ENCODE measurements at places on chromosomes 1 and 21.

DNA sequence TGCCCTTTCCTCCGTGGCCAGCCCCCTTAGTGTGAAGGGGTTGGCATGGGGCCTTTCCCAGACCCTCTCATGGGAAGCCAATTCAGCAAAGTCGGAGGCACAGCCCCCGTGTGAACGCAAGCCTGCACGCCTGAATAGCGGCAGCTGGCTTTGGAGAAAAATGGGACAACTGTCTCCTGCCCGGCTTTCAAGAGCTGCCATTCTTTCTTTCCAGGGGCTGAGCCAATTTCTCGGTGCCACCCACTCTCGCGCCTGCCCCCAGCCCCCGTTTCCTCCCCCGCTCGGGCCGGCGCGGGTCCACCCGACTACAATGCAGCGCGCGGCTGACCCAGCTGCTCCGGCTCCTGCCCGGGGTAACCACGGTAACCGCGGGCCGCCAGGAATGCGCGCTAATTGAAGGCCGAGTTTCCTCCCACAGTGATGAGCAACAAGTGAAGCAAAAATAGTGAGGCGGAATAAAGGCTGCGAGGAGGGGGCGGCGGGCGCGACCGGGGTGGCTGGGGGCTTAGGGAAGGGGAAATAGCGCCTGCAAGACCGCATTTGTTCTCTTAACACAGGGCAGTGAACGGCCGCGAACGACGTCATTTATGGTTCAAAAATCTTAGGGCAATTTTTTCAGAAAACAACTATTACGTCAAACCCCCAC, 27.8 kb downstream of the ILDR2 start:
- no peak for DNase-seq

GRCh38 chr1:230272557-230272956, 153.6 kb downstream of the PGBD5 start:
- DNase-seq, result no peak

DNA sequence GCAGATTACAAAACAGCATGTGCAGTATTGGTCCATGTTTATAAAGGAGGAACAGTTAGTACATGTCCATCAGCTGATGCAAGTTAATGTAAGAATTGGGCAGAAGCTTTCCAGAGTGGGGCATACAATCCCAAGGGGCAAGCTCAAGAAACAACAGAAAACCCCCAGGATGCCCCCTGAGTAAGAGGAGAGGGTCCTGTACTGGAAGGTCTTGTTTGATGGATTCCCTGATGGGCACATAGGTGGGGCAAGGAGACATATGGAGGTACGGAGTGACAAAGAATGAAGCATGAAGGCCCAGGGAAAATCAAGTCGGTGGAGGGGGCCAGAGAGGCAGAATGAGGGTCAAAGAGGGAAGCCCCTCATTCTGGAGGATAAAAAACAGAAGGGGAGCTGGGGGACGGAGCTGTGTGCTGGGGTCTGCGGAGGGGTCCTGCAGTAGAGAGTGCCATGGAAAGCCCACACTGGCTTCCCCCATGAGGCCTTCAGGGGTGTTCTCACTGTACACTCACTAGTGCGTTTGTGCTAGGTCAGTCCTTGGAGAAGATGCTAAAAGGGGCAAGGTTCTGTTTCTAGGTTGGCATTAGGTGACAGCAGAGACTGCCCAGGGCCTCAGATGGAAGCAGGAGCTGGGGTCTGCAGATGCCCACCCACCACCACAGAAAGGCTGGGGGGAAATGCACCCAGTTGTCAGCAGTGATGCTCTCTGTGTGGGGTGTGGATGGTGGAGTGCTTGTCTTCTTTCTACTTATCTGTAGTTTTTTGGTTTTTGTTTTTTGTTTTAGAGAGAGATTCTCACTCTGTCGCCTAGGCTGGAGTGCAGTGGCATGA, 12.5 kb upstream of the MATN1 start:
- no peak for DNase-seq

GRCh38 chr1:180600343-180600742, 31.5 kb upstream of the XPR1 start:
- DNase-seq, result no peak

DNA sequence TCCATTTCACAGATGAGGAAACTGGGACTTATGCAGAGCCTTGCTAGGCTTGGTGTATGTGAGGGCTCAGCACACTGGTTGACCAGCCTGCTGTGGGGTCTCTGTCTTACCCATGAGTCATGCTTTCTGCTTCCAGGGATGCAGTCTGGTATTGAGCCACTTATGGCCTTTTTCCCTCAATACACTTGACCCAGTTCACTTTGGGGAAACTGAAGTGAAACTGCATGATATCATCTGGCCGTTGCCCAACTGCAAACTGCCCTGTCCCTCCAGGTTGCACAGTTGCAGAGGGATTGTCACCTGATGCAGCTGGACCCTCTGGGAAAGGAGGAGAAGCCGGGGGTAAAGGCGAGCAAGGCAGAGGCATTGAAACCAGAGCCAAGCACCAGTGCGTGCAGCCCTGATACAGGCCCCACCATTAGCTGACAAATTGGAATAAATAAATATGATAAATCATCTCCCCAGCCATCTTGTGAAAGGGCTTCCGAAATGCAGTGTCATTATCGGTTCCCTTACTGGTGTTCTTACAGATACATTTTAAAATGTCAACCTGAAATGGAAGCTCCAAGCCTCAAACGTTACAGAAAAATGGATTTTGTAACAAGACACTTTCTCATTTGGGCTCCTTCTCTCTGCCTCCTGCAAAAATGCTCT, 39.3 kb upstream of the DUSP10 start:
- no peak for DNase-seq

GRCh38 chr21:27648560-27648959, 681.7 kb upstream of the ADAMTS5 start:
- DNase-seq, result no peak

- DNase-seq, result no peak
Observed at GRCh38 chr1:91564888-91565701, 64.4 kb downstream of the CDC7 start.

- no peak for DNase-seq
Observed at GRCh38 chr1:49306507-49307070, 529.9 kb upstream of the BEND5 start.

GRCh38 chr1:42971841-42972291, 13.2 kb upstream of the SLC2A1 start:
- DNase-seq, result no peak

- no peak for DNase-seq
Observed at GRCh38 chr1:16984717-16985116, 4.3 kb upstream of the MFAP2 start.

- no peak for DNase-seq
Observed at GRCh38 chr1:172378109-172378760, 42.2 kb upstream of the C1orf105 start.

DNA sequence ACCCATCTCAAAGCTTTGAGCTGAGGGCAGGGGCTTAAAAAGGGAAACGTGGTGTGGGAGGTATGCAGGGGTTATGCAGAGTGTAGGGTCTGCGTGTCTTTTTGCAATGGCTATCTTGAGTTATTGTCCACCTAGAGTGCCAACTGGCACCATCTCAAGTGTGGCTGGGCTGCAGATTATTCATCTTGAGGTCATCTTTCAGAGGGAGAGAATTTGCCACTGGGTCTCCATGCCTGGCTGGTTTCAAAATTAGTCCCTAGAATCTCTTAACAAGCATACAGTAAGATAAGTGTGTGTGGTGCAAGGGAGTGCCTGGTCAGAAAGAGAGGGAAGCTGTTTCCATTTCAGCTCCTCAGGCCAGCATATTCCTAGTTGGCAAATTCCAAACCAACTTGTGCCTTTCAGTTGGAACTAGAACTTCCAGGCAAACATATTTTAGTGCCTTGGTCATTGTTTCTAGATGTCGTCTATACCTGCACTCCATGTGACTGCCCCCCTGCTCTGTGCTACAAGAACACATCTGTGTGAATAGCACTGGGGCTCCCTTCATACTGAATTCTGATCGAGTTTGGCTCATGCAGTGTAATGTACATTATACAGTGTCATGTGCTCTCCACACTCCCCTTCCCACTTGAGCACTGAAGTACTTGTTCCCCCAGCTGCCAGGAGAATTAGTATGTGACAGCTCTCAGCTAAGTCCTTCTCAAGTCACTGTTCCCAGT, 5.0 kb upstream of the OR2T8 start:
- DNase-seq, result no peak

DNA sequence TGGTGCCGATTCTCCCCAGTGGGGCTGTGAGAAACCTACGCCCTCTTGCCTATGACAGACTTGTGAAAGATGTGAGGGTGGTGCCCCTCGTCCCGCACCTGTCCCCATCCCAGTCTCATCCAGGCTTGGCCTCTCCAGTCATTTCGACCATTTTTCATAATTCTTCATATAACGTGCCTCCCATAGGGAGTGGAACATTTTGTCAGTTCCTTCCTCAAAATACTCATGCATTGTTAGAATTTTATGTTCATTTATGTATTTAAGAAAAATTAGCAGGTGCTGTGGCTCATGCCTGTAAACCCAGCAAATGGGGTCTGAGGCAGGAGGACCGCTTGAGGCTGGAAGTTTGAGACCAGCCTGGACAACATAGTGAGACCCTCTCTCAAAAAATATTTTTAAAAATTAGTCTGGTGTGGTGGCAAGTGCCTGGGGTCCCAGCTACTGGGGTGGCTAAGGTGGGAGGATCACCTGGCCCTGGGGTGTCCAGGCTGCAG, 19.7 kb upstream of the SMPDL3B start:
- no peak for DNase-seq

DNA sequence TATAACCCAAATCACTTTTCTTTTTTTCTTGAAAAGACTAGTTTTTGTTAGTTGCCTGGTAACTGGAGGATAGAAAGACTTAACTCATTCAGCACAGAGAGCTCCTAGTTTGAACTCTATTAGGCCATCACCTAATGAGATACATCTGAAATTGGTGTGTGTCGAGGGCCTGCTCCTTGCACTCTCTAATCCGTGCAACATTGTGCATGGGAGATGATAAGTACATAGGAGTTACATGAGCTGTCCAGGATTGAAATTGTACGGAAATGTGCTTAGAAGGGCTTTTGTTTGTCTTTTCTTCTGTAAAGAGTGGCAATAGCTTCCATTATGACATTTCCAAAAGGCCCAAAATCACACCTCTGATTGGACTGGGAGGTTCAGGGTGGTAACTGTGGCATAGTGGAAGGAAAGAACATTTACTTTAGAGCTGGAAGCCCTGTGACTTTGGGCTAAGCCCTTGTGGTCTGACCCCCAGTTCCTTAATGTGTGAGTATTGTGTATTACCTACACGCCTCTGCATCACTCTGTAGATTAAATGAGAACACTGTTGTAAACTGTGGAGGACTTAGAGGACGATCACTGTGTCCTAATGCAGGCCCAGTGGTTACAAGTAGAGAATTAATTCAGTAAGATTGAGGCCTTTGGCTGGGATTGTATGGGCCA, 71.2 kb downstream of the FGGY start:
- DNase-seq, result no peak

- no peak for DNase-seq
Observed at GRCh38 chr1:21764615-21765423, 18.1 kb downstream of the USP48 start.

DNA sequence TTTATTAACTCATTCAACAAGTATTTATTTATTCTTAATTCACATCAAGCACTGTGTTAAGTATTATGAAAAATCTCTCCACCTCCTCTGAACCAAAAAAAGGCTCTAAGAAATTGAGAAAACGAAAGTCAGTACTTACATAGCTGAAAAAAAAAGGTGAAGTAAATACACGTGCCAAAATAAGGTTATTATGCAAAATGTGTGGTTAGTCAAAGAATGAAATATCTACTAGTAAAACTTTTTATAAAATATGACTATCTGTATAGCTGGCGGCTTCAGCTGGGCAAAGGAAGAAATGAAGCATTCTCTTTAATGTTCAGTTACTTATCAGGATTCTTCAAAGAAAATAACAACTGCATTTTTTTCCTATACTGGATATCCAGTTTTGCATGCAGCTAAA, 35.5 kb upstream of the ASPM start:
- no peak for DNase-seq

DNA sequence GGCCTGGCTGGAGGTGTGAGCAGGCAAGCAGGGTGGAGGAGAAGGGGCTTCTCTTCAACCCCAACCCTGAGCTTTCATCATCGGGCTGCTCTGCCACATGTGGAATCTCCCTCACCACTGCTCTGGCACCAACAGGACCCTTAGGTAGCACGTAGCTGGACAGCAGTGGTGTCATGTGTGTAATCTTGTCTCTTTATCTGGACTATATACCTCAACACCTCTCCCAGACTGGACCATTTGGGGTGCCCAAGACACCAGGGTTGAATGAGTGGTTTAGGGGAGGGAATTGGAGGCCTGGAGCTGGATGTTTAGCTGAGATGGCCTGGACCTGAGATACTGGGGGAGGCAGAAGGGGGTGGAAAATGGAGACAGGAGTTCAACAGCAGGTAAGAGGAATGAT, 63.0 kb downstream of the UBE2T start:
- DNase-seq, result no peak

DNA sequence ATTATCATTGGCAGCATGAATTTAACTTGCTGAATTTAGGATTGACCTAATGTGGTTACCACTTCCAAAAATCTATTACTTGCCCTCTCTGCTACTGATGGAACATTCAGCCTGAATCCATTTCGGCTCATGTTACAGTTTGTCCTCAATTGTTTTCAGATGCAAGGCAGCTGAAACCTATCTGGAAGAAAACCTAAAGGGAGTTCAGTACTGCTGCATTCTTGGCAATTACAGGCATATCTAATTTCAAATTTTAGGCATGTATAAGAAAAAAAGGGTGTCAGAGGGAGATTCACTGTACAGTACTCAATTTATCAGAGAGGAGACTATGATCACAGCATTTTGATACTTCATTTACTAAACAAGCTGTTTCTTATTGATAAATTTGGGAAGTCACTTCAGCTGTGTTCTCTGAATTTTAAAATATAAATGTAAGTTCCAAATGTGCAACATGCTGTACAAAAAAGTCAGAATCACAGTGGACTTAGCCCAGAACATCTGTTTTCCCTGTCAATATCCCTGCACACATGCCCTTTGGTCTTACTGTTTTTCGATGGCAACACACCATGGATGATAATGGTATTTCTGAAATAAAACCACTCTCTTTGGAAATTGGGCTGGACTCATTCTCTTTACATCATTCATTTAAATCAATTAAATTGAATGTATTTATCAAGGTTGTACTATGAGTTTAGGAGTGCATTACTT, 651.6 kb upstream of the ADGRL4 start:
- DNase-seq, result no peak

DNA sequence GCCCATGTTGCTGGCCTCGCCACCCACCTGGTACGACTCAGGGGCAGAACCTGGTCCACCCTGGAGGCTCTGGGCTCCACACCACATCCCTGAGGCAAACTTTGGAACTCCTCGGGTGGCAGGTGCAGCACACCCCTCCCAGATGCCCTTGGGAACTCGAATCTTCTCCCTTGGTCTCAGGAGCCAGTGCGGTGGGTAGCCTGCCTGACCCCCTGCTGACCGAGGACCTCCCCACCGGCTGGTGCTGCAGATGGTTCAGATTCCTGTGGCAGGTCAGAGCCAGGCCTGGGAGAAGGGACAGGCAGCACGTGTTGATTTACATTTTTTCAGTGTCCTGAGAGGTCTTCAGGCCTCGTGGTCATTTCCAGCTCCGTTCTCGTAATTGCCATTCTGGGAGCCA, 6.3 kb upstream of the CFAP410 start:
- DNase-seq, result no peak

GRCh38 chr1:228074954-228075730, 7.4 kb upstream of the ARF1 start:
- DNase-seq, result no peak

All from activated T-helper 1 cell treated with anti-CD3 and anti-CD28 coated beads, Interleukin-2, amount 50 U/mL, for 16 hours (primary cell).